Activated T-helper 1 cell treated with anti-CD3 and anti-CD28 coated beads, Interleukin-2, amount 50 U/mL, for 16 hours (primary cell): ENCODE measurements at places on chromosomes 3 and 15.

GRCh38 chr3:167684388-167684993, 30.7 kb upstream of the WDR49 start:
- DNase-seq, result peak; percentile 2

DNA sequence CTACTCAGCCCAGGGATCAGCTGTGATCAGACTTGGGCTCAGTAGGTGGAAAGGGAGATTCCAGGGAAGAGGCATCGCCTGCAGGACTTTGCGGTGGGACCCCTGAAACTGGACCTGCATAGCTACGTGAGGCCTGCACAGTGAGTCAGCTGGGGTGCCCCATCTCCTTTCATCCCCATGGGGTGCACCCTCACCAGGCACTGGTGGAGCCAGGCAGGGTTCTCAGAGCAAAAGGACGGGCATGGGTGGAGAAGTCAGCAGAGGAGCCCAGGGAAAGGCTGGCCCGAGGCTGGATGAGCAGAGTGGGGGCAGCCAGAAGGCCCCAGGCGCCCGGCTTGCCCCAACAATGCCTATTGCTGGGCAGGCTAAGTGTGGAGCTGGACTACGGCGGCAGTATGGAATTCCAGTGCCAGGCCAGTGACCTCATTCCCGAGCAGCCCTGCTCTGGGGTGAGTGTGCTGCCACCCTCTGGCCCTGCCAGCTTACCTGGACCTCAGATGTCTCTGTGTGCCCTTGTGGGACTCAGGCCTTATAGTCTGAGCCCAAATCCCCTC, 19.7 kb downstream of the ACAA1 start:
- DNase-seq, result no peak

DNA sequence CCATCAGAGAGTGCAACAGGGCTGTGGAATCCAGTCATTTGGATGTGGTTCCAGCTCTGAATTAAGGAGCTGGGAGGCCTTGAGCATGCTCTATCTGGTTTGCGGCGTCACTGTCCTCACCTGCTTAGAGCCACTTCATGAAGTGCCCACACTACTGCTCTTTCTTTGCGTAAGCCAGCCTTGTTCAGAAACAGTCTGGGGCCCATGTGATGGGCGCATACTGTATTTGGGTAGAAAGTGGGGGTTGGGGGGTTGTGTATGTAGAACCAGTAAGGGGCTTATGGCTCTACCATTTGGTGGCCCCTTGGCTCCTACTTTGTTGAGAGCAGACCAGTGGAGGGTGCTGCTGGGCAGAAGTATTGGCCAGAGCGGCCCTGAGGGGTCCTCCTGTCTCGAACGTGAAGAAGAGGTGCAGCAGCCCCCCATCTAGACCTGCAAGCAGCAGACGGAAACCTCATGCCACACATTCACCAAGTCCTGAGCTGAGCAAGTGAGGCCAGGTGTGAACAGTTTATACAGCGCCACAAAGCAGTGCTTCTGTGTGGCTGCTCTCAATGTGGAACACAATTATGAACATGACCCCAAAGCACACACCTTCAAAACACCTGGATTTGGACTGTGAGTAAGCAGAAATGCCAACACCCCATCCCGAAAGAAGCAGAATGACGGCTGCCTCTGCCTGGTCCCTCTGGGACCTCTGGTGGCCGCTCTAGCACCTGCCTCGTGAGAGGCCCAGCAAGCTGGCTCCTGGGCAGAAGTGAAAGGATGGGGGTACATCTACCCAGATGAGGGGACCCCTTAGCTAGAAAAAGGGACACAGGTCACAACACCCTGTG, 26.6 kb downstream of the SRPRB start:
- DNase-seq, result no peak

GRCh38 chr3:38457111-38458003, 3.7 kb downstream of the ACVR2B start:
- no peak for DNase-seq

DNA sequence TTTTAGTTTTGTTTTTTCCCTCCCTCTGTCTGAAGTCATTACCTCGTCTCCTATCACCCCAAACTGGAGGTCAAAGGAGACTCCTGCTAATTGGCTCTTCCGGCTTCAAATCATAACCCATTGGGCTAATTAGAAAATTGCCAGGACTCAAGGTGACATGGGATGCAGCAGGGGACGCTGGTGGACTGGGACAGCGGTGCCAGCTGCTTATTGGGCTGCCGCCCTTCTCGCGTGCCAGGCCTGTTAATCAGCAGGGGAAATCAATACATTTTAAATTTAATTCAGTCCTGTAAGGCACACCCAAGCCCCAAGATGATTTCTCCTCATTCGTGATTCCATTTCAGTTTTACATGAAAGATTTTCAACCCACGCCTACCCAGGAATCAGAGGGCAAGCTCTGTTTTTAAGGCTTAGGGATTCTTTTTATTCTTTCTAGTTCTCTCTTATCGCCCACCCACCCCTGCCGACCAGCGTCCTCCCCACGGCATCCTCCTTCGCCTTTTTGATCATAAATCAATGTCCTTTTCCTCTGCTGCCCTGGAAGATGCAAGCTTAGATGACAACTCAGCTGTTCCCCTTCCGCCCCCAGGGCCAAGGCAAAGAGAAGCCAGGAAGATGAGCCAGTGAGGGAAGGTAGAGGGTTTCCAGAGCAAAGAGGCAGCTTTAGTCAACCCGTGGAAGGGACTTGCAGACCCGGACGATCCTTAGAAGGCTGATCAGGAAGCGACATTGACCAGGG, 329.6 kb downstream of the UACA start:
- DNase-seq, result no peak

DNA sequence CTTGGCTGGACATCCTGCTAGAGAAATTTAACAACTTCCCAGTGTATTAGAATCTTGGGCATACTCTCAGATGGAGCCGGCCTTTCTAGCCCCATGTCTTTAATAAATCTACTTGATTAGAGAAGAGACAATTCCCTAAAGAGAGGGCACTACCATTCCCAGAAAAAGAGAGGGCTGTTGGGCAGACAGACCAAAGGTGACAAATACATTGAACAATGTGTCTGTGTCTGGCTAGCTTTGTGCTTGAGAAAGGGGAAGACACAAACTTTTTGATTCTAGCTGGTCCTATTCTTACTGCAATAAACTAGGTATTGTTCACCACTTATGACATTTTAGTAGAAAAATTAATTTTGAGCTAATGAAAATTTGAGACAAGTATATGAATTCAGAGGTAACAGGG, 57.7 kb downstream of the DUT start:
- no peak for DNase-seq

DNA sequence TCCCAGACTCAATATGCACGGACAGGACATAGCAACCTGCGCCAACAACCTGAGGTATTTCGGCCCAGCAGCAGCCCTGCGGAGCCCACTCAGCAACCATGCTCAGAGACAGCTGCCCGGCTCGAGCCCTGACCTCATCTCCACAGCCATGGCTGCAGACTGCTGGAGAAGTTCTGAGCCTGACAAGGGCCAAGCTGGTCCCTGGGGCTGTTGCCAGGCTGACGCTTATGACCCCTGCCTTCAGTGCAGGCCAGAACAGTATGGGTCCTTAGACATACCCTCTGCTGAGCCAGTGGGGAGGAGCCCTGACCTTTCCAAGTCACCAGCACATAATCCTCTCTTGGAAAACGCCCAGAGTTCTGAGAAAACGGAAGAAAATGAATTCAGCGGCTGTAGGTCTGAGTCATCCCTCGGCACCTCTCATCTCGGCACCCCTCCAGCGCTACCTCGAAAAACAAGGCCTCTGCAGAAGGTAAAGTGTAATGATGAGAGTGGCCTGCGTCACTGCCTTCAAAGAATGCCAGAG, 25.5 kb downstream of the TMEM41A start:
- no peak for DNase-seq

- DNase-seq, result no peak
Measured at GRCh38 chr15:58212909-58213526, 74.8 kb downstream of the AQP9 start.

GRCh38 chr3:170387950-170388349, 30.4 kb downstream of the SKIL start:
- DNase-seq, result no peak

DNA sequence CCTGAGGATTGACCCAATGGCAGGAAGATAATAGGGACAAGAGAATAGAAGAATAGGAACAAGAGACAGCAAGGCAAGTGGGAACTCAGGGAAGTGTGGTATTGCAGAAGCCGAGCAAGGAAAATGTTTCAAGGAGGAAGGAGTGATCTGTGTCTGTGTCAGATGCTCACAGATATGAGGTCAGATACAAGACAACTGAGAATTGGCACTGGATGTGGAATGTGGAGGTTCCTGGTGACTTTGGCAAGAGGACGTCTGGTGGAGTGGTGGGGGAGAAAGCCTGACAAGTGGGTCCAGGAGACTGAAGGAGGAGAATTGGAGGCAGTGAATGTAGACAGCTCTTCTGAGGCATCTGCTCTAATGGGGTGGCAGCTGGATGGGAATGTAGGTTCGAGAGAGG, 24.1 kb downstream of the GYG1 start:
- no peak for DNase-seq

DNA sequence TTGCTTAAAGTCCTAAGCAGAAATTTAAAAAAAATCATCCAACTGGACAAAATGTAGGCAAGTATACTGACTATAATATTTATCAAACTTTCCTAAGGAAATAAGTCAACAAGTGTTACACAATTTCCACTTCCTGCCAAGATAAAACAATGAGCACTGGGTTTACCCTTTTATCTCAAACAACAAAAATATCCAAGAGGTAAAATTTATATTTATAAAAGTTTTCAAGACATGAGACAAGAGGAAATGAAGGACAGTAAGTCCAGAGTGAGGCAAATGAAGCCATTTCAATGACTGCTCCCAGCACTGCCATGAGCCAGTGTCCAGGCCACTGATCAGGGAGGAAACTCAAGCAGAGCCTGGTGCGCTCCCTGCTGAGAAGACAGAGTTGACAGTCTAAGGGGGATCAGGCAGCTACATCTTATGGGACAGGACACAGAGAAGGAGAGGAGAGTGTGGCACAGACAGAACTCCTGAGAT, 439.4 kb downstream of the RAP2B start:
- no peak for DNase-seq

DNA sequence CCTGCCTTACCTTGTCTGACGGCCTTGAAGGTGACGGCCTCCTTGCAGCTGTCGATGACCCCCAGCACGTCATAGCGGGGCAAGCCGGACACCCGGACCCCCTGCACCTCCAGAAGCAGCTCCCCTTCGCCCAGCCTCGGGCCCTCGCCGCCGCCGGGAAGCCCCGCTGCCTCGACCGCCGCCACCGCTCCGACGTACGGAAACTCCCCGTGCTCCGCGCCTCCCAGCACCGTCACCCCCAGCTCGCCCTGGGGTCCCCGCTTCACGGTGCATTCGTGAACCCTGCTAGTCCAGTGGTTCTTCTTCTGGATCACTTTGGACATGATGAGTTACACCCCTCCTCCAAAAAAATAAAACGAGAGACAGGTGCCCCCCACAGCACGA, 740 bp downstream of the MAGI1 start:
- DNase-seq, result no peak

- DNase-seq, result no peak
Measured at GRCh38 chr3:19124752-19125151, 23.6 kb upstream of the KCNH8 start.

DNA sequence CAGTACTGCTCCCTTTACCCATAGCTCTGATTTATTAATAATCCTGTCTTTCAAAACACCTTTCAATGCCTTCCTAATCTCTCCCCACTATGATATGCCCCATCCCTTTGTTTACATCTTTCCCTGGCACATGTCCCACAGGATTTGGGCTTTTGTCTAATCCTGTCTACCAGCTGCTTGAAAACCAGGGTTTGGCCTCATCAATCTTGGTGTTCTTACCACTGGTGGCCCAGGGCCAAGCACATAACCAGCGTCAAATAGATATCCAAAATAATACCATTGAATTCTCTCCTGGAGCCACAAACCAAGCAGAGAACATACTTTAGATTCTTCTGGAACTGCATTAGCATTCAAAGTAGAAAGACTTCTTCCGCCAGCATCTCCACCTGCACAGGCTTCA, 104.8 kb upstream of the PPP2R3A start:
- no peak for DNase-seq

- DNase-seq, result no peak
Measured at GRCh38 chr3:94246171-94246570, 183.3 kb downstream of the NSUN3 start.

DNA sequence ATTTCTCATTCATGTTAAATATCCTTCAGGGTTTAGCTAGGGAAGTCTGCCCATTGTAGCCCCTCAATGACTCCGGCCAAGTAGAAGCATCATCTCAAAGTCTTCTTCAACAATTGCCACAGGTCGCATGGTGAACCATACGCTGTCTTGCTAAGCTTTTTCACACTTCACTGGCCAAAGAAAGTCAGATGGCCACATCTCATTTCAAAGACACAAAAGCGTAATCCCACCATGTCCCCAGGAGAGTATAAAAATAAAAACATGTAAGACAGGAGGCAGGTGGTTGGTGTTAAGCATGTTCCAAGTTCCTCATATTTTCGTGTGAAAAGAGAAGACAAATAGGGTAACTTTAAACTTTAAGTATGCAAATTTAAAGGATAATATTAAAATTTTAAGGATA, 147.4 kb downstream of the ERC2 start:
- no peak for DNase-seq

DNA sequence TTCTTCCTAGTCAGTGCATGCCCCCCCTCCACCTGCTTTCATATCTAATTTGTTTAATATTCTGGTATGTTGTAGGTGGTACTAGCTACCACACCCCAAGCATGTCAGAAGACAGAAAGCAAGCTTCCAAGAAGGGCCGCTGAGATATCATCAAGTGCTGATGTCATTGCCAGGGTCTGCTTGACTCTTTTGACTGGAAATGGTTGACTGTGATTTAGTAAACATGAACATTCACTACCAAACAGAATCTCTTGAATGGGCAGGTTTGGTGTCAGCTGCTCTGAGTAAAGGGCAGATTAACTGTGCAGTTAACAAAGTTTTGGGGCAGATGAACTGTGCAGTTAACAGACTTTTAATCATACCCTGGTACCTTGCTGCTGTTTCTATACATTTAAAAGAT, 244.2 kb upstream of the SATB1 start:
- no peak for DNase-seq

- DNase-seq, result no peak
Measured at GRCh38 chr3:186530415-186530814, 13.8 kb downstream of the CRYGS start.

GRCh38 chr3:30567139-30567753, 39.2 kb upstream of the TGFBR2 start:
- DNase-seq, result no peak
